ENCODE measurements at places on chromosomes 12 and 14. TPM values are rescaled to one million over a fixed set of nuclear protein-coding genes. Genes with fewer than 3 reads are reported as not detected.

DNA sequence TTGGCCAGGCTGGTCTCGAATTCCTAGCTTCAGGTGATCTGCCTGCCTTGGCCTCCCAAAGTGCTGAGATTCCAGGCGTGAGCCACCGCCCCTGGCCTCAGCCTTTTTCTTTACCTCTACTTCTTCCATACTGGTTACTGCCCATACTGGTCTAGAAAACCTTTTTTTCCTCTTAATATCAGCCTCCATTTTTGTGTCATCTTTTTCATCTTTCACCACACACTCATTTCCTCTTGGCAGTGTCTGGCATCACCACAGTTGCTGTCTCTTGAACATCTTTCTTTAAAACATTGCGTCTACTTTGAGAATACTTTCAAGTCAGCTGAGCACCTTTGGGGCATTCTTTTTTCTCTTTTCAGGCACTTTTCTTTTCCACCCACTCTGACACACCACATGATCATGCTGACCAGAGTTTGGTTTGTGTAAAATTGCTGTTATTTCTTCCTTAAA, 32.7 kb downstream of the DDX47 start:
- H3K27me3 ChIP-seq, result no peaks in the 10 kb centered on the region
- no peak for DNase-seq
- no peak overlapping the region for H3K4me3 ChIP-seq
- no peaks in the 10 kb centered on the region for H3K36me3 ChIP-seq
- peaks cover 19% of the 10 kb centered on the region for H3K4me1 ChIP-seq
- H3K27ac ChIP-seq, result peak overlapping the region; percentile 57

DNA sequence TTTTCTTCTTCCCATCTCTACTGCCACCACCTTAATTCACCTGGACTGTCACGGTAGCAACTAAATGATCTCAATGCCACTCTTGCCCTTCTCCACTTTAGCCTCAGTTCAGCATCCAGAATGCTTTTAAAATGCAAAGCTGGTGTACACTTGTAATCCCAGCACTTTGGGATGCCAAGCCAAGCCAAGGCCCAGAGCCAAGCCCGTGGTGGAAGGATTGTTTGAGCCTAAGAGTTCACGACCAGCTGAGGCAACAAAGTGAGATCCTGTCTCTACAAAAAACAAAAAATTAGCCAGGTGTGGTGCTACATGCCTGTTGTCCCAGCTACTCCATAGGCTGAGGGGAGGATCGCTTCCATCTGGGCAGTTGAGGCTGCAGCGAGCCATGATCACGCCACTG, 5.9 kb downstream of the CIPC start:
- no peaks in the 10 kb centered on the region for H3K27me3 ChIP-seq
- no peak overlapping the region for H3K27ac ChIP-seq
- H3K4me1 ChIP-seq, result peaks cover 23% of the 10 kb centered on the region
- no peak for DNase-seq
- peaks cover 10% of the 10 kb centered on the region for H3K36me3 ChIP-seq

GRCh38 chr12:64461634-64462414, 9.9 kb downstream of the TBK1 start:
- DNase-seq, result no peak
- peaks cover 13% of the 10 kb centered on the region for H3K36me3 ChIP-seq
- H3K27ac ChIP-seq, result peak overlapping the region; percentile 87

GRCh38 chr12:6288235-6288634, 22.2 kb upstream of the PLEKHG6 start:
- no peaks in the 10 kb centered on the region for H3K36me3 ChIP-seq
- H3K27me3 ChIP-seq, result no peaks in the 10 kb centered on the region
- H3K4me1 ChIP-seq, result peaks cover 35% of the 10 kb centered on the region
- no peak overlapping the region for H3K4me3 ChIP-seq

- no peak overlapping the region for H3K4me3 ChIP-seq
- no peaks in the 10 kb centered on the region for H3K27me3 ChIP-seq
- DNase-seq, result no peak
- H3K36me3 ChIP-seq, result no peaks in the 10 kb centered on the region
- H3K4me1 ChIP-seq, result no peaks in the 10 kb centered on the region
These were observed 22.5 kb upstream of the VWF start for GRCh38 chr12:6146951-6147350.

DNA sequence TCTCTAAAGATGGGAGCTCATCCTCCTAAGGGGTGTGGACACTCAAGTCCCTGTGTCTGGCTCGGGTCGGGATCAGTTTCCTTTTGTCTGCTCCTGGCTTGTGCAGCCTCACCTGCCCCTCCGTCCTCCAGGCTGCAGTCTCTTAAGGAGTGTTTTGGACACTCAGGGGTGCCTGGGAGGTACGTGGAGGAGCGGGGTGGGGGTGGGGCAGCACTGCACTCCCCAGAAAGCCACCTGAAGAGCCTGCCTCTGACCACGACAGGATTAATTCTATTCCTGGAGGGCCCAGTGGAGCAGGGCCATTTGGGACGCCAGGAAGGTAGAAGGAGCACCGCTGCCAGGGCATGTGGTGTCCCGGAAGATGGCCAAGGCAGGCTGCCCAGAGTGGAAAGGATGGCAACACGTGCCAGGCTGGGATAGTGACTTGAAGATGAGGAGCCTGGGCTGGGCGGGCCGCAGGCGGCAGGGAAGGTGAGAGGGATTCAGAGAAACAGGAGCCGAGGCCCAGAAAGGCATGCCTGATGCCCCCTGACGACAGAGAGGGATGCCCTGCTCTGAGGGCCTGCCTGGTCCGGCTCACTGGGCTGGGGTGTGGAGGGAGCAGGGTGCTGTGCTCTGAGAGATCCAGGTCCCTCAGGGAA, 14.8 kb upstream of the LRTM2 start:
- peak; percentile 77 for DNase-seq
- H3K4me1 ChIP-seq, result peaks cover 32% of the 10 kb centered on the region
- no peak overlapping the region for H3K27ac ChIP-seq
- no peaks in the 10 kb centered on the region for H3K36me3 ChIP-seq

DNA sequence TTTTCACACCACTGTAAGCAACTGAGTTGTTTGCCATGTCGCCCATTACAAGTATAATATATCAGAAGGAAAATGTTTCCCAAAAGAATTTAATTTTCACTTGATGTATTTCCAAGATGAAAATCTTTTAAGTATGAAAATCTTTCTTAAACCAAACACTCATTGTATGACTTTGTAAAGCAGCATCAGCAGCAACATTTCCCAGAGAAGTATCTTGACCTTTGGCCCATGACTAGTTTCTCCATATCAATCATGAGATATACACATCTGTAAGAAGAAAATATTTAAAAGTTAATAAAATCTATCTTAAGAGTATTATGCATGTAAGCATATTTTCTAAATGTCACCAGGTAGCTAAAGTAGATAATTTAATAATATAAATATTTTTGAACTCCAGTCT, 52.8 kb downstream of the ATP2B1 start:
- no peaks in the 10 kb centered on the region for H3K27me3 ChIP-seq
- H3K36me3 ChIP-seq, result no peaks in the 10 kb centered on the region
- DNase-seq, result no peak
- H3K4me1 ChIP-seq, result no peaks in the 10 kb centered on the region
- no peak overlapping the region for H3K27ac ChIP-seq

- peaks cover 9% of the 10 kb centered on the region for H3K4me1 ChIP-seq
- peaks cover 28% of the 10 kb centered on the region for H3K27me3 ChIP-seq
- no peak overlapping the region for H3K27ac ChIP-seq
- H3K4me3 ChIP-seq, result no peak overlapping the region
- H3K36me3 ChIP-seq, result no peaks in the 10 kb centered on the region
- DNase-seq, result no peak
These were observed 39.9 kb downstream of the MYO1H start for GRCh38 chr12:109387425-109388166.

- no peaks in the 10 kb centered on the region for H3K36me3 ChIP-seq
- H3K27ac ChIP-seq, result no peak overlapping the region
- DNase-seq, result no peak
- no peaks in the 10 kb centered on the region for H3K4me1 ChIP-seq
- H3K27me3 ChIP-seq, result no peaks in the 10 kb centered on the region
- no peak overlapping the region for H3K4me3 ChIP-seq
These were observed 594.3 kb downstream of the LRFN5 start for GRCh38 chr14:42200957-42201356.

DNA sequence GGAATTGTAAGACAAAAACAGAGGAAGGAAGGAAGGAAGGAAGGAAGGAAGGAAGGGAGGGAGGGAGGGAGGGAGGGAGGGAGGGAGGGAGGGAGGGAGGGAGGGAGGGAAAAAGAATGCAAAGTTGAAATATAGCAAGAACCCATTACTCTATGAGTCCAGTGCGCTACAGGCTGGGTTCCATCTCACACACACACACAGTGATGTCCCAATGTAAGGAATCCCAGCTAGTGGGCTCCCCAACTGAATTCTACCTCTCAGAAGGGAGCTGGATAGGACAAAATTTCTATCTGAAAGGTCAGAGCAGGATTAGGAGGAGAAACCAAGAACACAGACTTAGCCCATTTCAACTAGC, 173.4 kb downstream of the DAD1 start:
- no peaks in the 10 kb centered on the region for H3K36me3 ChIP-seq
- peaks cover 38% of the 10 kb centered on the region for H3K4me1 ChIP-seq
- no peak overlapping the region for H3K4me3 ChIP-seq
- H3K27ac ChIP-seq, result no peak overlapping the region
- no peak for DNase-seq

- no peak overlapping the region for H3K4me3 ChIP-seq
- H3K36me3 ChIP-seq, result no peaks in the 10 kb centered on the region
- peaks cover 41% of the 10 kb centered on the region for H3K27me3 ChIP-seq
- DNase-seq, result peak; percentile 64
These were observed 8.5 kb upstream of the DIO3 start for GRCh38 chr14:101552786-101553231.

- H3K4me3 ChIP-seq, result no peak overlapping the region
- H3K27me3 ChIP-seq, result no peaks in the 10 kb centered on the region
- DNase-seq, result no peak
- no peak overlapping the region for H3K27ac ChIP-seq
These were observed 18.0 kb downstream of the BCL2L14 start for GRCh38 chr12:12088761-12089160.

DNA sequence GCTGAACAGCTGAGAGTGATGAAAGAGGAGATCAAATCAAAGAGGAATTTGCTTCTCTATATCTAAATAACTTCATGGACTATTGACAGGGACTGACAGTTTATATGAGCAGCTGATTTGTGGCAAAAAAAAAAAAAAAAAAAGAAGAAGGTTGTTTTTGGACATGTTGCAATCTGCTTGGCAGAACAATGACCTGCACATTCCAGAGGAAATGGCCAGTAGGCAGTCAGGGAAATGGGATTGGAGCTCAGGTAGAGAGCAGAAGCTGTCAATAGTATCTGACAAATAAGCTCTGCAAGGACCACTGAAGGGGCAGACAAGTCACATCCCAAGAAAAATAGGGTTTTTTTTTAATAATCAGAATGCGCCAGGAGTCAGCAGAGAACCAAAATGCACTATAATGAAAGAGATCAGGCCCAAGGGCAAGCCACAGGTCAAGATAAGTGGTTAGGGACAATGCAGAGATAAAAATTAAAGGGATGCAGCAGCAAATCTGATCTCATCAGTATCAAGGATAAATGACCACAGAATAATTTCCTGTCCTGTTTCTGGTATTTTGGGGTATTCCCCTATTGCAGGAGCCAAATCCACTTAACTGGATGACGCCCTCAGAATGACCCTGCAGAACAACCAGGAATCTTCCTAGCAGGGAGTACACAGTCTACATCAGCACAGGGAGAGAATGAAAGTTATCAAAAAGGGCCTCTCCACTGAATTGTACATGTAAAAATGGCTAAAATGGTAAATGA, 22.6 kb upstream of the DUSP16 start:
- DNase-seq, result no peak
- peaks cover 3% of the 10 kb centered on the region for H3K27me3 ChIP-seq
- peaks cover 13% of the 10 kb centered on the region for H3K4me1 ChIP-seq
- H3K36me3 ChIP-seq, result peaks cover 1% of the 10 kb centered on the region
- no peak overlapping the region for H3K4me3 ChIP-seq

DNA sequence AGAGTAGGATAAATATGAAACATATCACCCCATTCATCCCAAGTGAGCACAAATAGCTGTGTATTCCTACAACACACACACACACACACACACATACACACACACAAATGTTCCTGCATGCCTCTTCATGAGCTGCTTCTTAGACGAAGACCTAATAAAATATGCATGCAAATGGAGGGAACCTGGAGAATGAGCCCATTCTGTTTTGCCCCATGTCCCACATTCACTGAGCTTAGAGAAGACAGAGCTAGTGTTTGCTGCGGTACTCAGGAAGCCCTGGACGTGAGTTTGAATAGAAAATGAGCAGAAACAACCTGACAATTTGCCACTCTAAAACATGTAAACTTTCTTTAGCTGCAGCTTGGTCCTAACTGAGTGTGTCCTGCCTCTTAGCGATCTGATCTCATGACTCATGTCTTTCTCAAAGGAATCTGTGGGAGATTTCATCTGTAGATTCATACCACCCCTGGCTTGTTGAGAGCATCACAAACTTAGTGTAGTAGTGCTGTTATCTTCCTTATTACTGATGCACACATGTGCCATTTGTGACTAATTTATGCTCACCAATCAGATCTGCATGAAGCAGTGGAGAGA, 86.8 kb downstream of the ITPR2 start:
- peaks cover 2% of the 10 kb centered on the region for H3K36me3 ChIP-seq
- DNase-seq, result no peak
- no peaks in the 10 kb centered on the region for H3K27me3 ChIP-seq
- no peak overlapping the region for H3K4me3 ChIP-seq
- peak overlapping the region; percentile 43 for H3K27ac ChIP-seq

DNA sequence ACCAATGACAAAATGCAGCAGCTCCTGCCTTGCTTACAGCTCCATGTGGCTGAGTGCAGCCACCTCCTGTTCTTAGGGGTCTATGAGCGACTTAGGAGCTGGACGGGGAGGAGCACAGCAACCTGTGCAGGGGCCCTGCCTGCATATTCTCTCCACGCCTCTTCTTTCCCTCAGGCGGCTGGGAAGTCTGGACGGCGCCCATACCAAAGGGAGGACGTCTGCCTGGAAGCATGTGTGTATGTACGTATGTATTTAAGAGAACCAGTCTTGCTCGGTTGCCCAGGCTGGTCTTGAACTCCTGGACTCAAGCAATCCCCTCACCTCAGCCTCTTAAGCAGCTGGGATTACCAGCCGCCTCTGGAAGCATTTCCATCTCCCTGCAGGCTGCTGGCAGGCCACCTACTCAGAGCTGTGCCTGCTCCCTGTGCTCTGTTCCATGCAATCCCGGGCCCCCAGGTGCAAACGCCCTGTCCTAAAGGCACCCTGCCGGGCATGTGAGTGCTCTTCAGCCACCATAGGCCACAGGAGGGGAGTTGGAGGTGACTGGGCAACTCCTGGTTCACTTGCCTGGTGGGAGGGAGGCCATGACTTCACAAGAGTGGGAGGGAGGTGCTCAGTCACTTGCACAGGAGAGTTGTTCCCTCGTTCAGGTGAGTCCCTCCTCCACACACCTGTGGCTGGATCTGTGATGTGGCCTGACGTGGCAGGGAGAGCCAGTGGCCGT, 44.3 kb downstream of the KCNA5 start:
- DNase-seq, result no peak
- H3K36me3 ChIP-seq, result no peaks in the 10 kb centered on the region
- peaks cover 1% of the 10 kb centered on the region for H3K27me3 ChIP-seq
- no peak overlapping the region for H3K27ac ChIP-seq

LTBR gene
- 11.8 TPM for total RNA-seq

EAPP gene
- total RNA-seq, result 22.8 TPM

ANKS1B gene
- 1.9 TPM for total RNA-seq

VRTN gene
- total RNA-seq, result not detected

EML5 gene
- not detected for total RNA-seq

KRT74 gene
- not detected for total RNA-seq

ERP27 gene
- total RNA-seq, result 0.73 TPM

GPRC5D gene
- not detected for total RNA-seq

SLC6A15 gene
- total RNA-seq, result not detected
